ENCODE measurements at places on chromosomes 4 and X. TPM values are rescaled to one million over a fixed set of nuclear protein-coding genes. Genes with fewer than 3 reads are reported as not detected.

DNA sequence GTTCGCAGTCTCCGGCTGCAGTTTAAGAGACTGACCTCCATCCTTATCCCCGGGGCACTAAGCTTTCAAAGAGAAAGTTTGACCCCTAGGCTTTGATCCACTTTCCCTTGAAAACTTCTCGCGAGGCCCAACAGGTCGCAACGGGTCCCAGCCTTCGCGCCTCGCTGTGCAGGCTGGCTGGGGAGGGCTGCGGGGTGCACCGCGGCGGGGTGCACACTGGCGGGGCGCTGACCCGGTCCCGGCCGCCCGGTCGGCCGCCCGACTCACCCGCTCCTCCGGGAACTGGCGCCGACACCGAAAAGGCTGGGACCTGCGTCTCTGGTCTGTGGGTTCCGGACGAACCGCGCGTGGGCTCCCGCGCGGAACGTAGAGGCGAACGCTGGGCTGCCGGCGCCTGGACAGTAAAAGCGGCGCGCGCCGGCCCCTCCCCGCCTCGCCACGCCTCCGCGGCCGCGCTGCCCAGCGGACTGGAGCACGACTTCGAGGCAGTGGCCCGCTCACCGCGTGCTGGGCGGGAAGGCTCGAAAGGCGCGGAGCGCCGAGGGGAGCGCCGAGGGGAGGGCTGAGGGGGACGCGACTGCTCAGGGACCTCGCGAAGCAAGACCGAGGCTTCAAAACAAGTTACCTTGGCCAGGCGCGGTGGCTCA lies at the start of gene TAF7L:
Gene TAF7L (minus strand): TSS at position 378 of the 647 bp plus-strand sequence. CDS start 3,791 bp downstream, outside the sequence.
- no peak for DNase-seq

The USP17L20 gene
- total RNA-seq = not detected

DNA sequence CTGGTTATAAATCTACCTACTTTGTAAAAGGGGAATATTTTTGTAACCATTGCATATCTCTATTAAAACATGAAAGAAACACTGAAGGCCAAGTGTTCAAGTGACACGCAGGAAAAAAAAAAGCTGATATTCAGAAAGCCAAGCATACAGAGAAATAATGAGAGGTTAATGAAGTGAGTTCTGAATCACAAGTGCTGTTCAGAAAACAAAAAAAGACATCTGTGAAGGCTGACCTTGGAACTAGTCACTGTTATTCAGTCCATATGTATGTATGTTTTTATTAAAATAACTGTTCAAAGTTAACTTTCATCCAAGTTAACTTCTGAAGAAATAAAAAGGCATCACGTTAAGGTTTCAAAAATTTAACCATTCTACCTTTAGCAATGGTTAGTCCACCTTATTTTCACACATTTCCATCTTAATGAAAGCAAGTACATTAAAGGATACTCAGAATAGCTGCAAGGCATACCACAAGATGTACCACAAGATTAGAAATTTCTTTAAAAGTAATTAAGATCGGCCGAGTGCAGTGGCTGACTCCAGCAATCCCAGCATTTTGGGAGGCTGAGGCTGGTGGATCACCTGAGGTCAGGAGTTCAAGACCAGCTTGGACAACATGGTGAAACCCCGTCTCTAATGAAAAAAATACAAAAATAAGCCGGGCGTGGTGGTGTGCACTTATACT lies 31.4 kb downstream of the SH3RF1 start:
- no peak for DNase-seq

The YY2 gene
- total RNA-seq = 2.0 TPM

The PLK4 gene
- total RNA-seq = 1.7 TPM

The RHOXF1 gene
- total RNA-seq = not detected

The MAGEC2 gene
- not detected for total RNA-seq

GRCh38 chr4:102988429-102989020 lies 31.0 kb downstream of the SLC9B1 start:
- no peak for DNase-seq

DNA sequence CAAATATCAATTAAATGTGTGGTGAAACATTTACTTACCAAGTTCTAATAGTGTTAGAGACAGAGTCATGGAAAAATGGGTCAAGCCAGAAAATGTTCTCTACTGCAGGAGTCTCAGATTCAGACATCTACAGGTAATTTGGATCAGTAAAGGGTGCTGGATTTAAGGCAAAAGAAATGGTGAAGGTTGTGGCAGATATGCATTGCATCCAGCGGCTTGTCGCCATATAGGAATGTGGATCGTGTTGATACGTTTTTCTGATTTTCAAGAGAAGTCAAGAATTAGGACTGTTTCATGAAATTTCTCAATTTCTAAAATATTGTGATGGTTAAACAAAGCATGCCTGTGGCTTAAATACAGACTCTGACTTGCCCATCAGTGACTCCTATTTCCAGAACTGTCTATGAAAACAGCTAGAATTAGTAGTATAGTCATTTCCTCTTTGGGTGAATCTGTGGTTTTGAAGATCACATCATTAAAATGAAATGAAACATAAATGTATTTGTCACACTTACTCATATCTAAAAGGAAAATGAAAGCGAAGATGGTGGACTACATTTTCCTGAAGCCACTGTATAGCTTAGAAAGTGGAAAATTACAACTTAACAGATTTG lies 110.1 kb upstream of the VEGFC start:
- no peak for DNase-seq

GRCh38 chr4:123351713-123352112 lies 44.9 kb upstream of the SPRY1 start:
- no peak for DNase-seq

The SPANXB1 gene
- total RNA-seq = not detected

DNA sequence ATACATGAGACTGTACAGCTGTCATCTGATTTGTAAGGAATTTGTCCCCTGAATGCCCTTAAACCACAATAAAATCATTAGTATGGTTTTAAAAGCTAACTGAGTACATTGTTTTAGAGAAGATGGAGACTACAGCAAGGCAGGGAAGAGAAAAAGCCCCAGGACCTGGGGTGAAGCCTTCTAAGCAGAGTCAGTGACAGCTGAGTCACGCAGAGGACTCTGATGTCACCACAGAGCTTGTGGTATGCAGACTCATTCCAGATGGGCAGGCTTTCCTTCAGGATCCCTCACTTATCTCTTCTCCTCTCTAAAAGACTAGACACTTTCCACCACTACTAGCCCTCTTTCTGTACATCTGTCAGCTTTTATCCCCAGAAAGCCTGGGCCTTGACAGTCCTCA lies 97.1 kb upstream of the ATOH1 start:
- no peak for DNase-seq

GRCh38 chr4:155745984-155746383 lies 12.8 kb upstream of the GUCY1B1 start:
- DNase-seq = no peak

The DSPP gene
- total RNA-seq = not detected

The MAGEC3 gene
- 0.29 TPM for total RNA-seq

DNA sequence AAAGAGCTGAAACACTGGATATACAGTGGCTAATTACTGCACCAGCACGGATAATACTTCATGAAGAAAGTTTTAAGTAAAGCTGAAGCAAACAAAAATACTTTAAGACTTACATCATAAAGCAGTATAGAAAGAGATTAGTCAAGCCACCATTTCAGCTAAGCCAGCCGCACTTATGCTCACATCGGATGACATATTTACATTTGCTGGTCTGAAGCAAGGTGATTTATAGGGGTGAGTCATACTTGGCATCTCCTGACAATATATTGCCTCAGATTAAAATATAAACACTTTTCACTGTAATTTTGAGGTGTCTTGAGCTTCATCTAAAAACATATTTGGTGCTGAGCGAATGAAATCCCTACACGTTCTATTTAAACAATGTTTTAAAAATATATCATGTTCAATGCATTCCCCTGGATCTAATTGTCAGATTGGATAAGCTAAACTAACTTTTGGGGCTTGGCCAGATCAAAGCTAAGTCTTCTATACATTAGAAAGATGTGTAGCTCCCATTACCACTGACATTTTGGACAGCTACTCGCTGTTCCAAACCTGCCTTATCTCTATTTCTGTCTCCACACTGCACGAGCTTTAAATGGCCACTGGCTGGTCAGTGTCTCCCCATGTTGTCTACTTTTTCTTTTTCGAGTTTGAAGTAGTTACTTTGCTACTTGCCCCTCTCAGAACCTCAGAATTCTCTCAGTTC lies 103.2 kb downstream of the VCX2 start:
- no peak for DNase-seq

DNA sequence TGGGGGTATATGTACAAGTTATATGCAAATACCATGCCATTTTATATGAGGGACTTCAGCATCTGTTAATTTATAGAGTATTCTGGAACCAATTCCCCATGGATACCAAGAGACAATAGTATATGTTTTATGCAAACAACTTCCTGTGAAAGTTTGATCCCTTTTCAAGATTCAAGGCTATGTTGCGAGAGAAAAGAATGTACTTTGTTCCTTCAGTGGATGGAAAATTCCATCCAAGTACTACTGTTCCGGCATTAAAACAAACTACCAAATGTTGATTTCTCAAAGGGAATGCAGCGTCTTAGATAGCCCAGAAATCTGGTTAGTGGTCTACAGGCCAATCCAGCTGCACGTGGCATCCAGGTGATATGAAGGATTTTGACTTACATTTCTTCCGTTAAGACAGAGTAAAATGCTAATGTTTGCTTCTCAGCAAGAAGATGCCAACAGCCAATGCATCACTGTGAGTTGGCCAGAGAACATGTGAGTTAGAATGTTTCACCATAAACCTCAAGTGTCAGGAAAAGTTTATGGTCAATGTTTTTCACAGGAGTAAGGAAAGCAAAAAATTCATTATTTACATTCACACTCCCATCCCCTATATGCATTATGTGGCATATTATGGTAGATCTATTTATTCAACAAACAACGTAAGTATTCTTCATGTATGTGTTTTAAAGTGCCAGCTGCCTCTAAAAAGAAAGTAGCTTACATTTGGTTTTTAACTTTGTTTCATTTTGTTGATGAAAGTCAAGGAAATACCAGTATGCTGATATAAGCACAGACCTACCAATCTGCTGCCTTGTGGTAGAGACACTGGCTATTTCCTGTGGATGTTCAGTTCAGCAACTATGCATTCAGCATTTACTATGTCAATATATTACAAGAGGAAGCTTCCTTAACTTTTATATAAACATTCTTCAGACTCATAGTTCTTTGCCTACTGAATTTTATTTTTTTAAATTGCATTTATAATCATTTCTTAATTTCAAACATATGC lies 44.4 kb downstream of the METTL14 start:
- DNase-seq = no peak

DNA sequence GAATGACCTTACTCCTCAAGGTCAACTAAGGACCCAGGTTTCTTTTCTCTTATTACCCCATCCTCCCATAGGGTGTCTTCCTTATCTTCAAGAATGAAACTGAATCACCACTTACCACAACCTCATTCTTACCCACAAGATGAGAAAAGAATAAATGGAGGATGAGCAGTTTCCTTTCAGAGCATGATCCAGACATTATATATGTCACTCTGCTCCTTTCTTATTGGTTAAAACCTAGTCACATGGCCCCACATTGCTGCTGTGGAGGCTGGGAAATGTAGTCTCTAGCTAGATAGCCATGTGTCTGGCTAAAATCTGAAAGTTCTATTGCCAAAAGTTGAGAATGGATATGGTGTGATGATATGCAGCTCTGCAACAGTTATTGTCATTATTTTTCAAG lies 62.4 kb upstream of the RAI2 start:
- DNase-seq = no peak

- no peak for DNase-seq
These were observed 2.9 kb upstream of the YTHDC1 start for GRCh38 chr4:68352791-68353190.

DNA sequence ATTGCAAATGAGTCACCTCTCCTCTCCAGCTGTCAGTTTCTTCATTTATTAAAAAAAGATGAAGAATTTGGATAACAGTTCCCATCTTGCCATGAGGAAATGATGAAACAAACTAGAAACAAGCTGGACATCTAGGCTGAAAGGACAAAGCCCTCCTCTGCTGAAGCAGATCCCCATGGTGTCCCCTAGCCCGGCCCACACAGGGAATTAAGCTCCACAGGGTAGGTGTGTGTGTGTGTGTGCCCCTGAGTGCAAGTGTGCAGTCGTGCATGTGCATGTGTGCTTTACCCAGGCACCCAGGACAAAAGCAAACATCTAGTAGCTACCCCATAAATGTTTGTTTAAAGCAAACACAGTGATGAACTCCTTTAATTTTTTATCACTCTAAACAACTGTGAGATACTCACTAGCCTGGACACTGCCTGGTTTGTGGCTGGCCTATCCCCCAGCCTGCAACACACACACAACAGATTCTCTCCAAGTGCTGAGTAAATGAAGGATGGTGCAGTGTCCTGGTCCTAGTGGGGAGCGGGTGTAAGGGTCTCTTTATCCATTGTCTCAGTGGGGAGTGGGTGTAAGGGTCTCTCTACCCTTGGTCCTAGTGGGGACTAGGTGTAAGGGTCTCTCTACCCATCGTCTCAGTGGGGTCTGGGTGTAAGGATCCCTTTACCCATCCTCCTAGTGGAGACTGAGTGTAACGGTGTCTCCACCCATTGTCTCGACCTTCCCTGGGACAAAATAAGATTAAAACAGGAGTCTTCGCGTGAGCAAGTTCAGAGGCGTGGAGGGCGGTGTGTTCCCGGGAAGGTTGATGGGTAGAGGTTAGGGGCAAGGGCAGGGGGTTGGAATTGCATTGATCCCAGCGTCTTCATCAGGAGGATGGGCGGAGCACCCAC lies 688 bp upstream of the EVC start:
- DNase-seq = no peak

GRCh38 chr4:139770361-139770760 lies 104.7 kb downstream of the MGST2 start:
- DNase-seq = no peak

DNA sequence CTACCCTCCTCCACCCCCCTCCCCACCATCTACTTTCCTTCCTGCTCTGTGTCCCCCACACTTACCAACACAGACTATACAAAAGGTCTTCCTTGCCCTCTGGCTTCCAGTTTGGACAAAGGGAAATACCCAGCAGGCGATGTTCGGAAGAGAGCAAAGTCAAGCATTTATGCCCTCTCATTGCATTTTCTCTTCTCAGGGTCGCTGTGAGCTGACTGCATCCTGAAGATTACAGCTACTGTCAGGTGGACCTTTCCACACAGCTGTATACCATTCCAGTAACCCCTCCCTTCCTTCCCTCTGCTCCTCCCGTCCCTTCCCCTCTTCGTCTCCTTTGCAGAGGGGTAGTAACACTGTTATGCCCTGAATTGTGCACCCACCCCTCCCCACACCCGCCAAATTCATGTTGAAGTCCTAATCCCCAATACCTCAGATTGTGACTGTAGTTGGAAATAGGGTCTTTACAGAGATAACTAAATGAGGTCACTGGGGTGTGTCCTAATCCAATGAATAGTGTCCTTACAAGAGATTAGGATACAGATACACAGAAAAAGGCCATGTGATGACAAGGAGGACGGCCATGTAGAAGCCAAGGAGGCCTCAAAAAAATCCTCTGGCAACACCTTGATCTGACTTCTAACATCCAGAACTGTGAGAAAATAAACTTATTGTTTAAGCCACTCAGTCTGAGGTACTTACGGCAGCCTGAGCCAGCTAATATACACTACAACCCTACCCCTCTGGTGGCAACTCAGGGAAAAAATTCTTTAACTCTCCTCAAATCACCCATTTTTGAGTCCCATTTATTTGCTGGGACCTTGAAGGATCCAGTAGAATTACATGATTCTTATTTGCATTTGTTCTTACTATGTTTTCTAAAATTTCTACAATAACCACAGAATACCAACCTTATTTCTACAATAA lies 11.7 kb downstream of the MORF4L2 start:
- no peak for DNase-seq

GRCh38 chrX:97397371-97397770 lies 513.7 kb downstream of the RPA4 start:
- DNase-seq = no peak

The IL1RAPL2 gene
- total RNA-seq = not detected

The TRIM60 gene
- not detected for total RNA-seq

GRCh38 chr4:187183826-187184225 lies 460.2 kb upstream of the FAT1 start:
- DNase-seq = no peak

GRCh38 chr4:112819729-112820128 lies 182.8 kb downstream of the LARP7 start:
- DNase-seq = no peak

Measured in posterior vena cava (tissue), 2 donors.